ENCODE measurements at places on chromosomes 13 and 19. TPM values are rescaled to one million over a fixed set of nuclear protein-coding genes. Genes with fewer than 3 reads are reported as not detected.
A peak's percentile ranks its signal among the peaks of the same experiment; 100 is the strongest.

ANKRD27 gene
- total RNA-seq = 34.5 TPM

ADM5 gene
- total RNA-seq = 8.1 TPM

- no peak for DNase-seq
Observed at GRCh38 chr19:56508290-56508778, 679 bp downstream of the ZNF471 start.

OR7C1 gene
- total RNA-seq = not detected

- DNase-seq = no peak
Observed at GRCh38 chr13:51913421-51914136, 51.8 kb downstream of the CCDC70 start.

DNA sequence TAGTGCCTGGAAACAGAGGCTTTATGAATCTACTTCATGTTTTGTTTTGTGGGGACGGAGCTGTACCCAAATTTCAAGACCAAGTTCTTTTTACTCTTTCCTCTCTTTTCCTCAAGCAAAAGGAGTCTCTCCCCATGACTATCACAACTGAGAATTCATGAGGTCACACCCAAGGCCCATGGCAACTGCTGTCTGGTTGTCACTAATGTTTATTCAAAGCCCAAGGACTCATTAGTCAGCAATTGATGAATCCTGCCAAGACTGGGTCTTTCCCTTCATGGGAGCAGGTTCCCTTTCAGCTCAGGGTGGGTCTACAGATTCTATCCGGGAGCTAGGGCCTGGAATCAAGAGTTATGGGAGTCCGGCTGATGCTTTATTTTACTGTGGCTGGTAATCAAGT lies 441.5 kb upstream of the PCDH20 start:
- no peak for DNase-seq

GRCh38 chr19:33094436-33095067 lies 13.6 kb downstream of the GPATCH1 start:
- no peak for DNase-seq

P2RY11 gene
- 73.9 TPM for total RNA-seq

GRCh38 chr13:94318418-94318817 lies 161.1 kb downstream of the DCT start:
- DNase-seq = no peak

DNA sequence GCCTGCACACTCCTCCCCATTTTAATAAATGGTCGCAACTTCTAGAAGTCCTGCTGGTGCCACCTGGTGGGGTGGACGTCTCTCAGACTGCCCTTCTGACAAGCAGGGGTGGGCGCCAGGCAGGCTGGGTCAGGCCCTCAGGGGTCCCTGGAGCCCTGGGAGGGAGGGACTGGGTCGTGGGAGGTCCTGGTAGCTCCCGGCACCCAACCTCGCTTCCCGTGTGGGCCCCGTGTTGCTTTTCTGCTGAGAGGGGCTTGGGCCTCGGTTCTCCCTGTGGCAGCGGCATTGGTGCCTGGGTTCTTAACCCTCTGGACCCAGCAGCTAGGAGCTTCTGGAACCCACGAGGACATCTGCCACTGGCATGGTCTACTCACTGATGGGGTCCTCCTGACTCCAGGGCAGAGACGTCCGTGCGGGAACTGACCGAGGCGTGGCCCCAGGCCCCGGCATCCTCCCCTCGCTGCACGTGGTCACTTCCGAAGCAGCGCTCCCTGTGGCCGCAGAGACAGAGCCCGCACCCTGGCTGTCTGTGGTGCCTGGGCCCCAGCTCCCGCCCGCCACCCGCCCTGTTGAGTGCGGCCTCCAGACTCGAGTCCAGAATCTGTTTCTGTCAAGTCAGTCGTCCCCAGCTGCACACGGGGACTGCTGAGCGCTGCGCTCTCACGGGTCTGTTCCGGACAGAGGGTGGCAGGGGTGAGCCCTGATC lies 6.0 kb upstream of the TMPRSS9 start:
- no peak for DNase-seq

DNA sequence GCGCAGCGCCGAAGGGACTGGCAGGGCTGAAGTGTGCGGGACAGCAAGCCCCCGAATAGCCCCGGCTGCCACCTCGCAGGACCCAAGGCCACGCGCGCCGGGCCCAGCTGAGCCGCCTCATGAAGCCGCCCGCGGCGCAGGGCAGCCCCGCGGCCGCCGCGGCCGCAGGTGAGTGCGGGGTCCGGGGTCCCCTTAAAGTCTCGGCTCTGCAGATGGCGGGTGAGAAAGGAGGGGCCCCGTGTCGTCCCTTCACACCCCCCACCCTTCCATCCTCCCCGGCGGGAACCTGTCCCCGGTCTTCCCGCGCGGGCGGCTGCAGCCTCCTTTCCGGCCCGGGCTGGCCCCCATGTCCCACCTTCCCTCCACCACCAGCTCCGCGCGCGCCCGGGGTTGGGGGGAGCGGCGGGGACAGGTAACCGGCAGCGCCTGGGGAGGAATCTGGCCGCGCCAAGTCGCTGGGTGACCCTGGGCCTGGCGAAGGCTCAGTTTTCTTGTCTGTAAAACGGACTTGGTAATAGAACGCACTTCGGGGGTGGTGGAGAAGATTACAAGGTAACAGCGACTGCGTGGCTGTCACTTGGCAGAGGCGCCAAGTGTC lies 338 bp downstream of the RGCC start:
- peak; percentile 38 for DNase-seq

- DNase-seq = no peak
Observed at GRCh38 chr19:15782211-15782610, 5.2 kb upstream of the OR10H5 start.

DNA sequence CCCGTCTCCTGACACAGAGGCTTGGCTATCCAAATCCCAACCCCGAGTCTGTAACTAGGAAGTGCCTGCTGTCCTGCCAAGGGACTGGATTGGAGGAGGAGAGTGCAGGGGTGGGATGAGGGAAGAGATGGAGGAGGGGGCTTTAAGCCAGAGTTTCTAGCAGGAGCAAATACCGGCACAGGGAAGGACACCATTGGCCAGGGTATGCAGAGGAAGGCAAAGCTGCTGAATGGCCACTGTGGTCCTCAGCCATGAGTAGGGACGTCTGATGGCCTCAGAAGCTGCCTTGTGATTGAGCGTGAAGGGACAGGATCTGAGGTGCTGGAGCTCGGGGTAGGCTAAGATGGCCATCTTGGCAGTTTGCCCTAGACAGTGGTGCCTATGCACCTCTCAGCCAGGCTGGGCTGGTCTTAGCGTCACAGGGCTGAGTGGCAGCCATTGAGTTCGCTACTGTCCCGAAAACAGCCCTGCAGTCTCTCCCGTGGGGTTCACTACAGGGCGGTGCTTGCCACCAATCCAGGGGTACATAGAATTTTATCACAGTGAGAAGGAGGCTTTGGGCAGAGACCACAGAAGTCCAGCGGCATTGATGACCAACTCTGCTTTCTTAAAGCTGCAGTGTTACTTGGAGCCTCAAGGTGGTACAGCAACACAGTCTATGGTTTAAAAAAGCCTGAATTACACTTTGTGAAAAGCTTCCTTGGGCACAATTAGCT lies 61.8 kb downstream of the AKAP11 start:
- no peak for DNase-seq

- no peak for DNase-seq
Observed at GRCh38 chr19:34172661-34173192, 423 bp downstream of the LSM14A start.

DNA sequence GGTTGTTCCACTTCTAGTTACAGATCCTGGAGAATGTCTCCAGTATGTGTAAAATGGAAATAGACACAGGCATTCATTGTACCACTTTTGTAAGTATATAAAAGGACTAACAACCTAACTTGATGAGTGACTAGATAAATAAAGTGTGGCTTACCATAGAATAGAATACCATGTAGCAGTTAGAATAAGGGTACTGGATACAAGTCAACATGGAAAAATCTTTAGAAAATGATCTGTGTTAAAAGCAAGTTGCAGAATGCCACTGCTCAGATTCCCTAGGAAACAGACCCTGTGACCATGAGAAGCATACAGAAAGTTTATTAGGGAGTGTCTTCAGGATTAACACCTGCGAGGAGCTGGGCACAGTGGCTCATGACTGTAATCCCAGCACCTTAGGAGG lies 25.9 kb upstream of the RNASEH2B start:
- DNase-seq = no peak

DNA sequence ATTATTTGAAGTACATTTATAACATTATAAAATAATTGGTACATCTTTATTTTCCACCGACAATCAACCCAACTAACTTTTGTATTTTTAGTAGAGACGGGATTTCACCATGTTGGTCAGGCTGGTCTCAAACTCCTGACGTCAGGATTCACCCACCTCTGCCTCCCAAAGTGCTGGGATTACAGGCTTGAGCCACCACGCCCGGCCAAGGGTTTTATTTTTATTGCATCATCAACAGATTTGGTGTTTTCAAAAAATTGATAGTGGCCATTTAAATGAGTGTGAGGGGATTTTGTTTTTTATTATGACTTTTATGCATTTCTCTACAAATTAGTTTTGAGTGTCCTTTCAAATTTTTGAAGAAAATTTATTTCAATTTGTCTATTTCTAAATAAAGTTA lies 10.6 kb downstream of the ZNF726 start:
- DNase-seq = no peak

ZNF497 gene
- 1.5 TPM for total RNA-seq

GRCh38 chr13:39317291-39317690 lies 279.0 kb downstream of the NHLRC3 start:
- no peak for DNase-seq

GRCh38 chr13:74442751-74443150 lies 308.5 kb upstream of the KLF12 start:
- DNase-seq = no peak

RANBP3 gene
- total RNA-seq = 108 TPM

DNA sequence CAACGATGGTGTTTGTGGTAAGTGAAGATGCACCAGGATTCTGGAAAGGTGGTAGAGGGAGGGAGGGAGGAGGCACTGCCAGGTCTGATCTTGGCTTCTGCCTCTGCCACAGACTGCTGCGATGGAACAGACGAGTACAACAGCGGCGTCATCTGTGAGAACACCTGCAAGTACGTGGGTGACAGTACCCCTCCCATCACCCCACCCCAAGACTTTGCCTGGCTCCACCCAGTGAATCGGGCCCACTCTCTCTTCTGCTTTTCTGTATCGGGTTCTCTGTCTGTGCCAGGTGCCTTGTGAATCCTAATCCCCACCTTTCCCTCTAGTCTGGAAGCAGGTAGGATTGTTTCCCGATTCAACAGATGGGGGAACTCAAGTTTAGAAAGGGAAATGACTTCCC lies 2.5 kb downstream of the PRKCSH start:
- no peak for DNase-seq

DNA sequence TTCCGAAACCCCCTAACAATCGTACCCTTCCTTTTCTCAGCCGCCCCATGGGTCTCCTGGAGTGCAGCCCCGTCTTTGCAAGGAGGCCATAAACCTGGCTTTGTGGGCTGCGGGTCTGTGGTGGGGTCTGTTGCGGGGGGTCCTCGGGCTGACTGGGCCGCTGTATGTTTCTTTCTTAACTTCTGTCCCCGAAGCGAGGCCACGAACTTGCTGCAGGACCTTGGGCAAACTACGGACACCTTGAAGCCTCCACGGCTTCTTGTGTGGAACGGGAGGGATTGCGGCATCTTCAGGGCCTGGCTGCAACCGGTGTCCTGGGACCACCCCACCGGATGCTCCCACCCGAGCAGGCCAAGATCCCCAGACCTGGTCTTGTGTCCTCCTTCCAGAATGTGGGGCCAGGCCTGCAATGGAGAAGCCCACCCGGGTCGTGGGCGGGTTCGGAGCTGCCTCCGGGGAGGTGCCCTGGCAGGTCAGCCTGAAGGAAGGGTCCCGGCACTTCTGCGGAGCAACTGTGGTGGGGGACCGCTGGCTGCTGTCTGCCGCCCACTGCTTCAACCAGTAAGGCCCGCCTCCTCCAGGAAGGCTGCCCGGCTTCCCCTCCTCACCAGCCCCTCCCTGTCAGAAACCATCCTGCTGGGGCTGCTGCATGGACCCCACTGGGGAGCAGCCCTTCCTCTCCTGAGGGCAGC lies 12.0 kb downstream of the TIMM13 start:
- DNase-seq = no peak

- DNase-seq = no peak
Observed at GRCh38 chr13:106573868-106574267, 5.9 kb upstream of the ARGLU1 start.

DNA sequence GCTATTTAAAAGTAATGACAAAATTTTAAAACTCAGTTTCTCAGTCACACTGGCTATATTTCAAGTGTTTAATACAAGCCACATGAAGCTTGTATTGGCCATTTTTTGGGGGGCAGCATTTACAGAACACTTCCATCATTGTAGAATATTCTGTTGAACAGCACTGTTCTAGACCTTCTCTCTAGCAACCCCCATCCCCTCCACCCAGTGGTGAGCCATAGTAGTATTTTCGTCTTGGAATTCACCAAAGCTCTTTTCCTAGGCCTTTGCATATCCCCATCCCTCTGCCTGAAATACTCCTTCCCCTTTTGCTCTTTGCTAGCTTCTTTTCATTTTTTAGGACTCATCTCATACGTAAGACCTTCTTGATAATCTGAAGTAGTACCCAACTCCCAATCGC lies 99.5 kb downstream of the ZC3H13 start:
- no peak for DNase-seq

- DNase-seq = no peak
Observed at GRCh38 chr13:109665781-109666249, 120.6 kb downstream of the IRS2 start.

PRX gene
- 3.7 TPM for total RNA-seq

KLK10 gene
- not detected for total RNA-seq

GRCh38 chr19:30228113-30228834 lies 143.9 kb upstream of the ZNF536 start:
- DNase-seq = no peak

- peak; percentile 36 for DNase-seq
Observed at GRCh38 chr19:54158812-54159351, 639 bp downstream of the LENG1 start.

GRCh38 chr13:90884066-90884465 lies 463.4 kb upstream of the MIR17HG start:
- DNase-seq = no peak

GRCh38 chr19:3867971-3868769 lies 668 bp downstream of the ZFR2 start:
- DNase-seq = no peak

THOP1 gene
- total RNA-seq = 126 TPM

DNA sequence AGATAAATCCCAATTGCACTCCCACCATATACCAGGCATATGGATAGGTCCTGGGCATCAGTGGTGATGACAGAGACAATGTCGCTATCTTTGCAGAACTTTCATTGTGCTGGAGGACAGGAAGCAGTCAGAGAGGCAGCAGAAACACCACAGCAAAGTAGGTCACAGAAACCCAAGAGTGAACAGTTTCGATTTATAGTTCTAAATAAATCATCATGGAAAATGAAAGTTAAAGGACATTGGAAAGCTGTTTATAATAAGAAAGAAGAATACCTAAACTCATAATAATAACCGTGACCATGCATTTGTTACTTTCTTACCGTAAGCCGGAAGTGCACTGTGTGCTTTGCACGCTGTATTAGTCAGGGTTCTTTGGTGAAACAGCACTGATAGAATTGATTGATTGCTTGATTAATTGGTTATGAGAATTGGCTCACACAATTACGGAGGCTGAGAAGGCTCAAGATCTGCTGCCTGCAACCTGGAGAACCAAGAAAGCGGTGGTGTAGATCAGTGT lies 38.9 kb downstream of the ALOX5AP start:
- no peak for DNase-seq

EPS8L1 gene
- 5.3 TPM for total RNA-seq

- DNase-seq = no peak
Observed at GRCh38 chr13:91375116-91375729, 23.2 kb upstream of the GPC5 start.
